ENCODE measurements at places on chromosomes 5 and 9. TPM values are rescaled to one million over a fixed set of nuclear protein-coding genes. Genes with fewer than 3 reads are reported as not detected.

The ENG gene
- total RNA-seq, result 47.7 TPM

The RNF183 gene
- not detected for total RNA-seq

The GAS1 gene
- total RNA-seq, result 10.3 TPM

The ASS1 gene
- 22.0 TPM for total RNA-seq

The LIX1 gene
- not detected for total RNA-seq

The TXNDC8 gene
- total RNA-seq, result not detected

The NMUR2 gene
- under 0.01 TPM for total RNA-seq

The MYMK gene
- not detected for total RNA-seq

The SELENOP gene
- total RNA-seq, result 4.7 TPM

The SMIM33 gene
- not detected for total RNA-seq

The ALDOB gene
- total RNA-seq, result not detected
